ENCODE measurements at places on chromosomes 12 and 14.

GRCh38 chr12:3772380-3772779 lies 19.5 kb upstream of the CRACR2A start:
- DNase-seq = no peak

DNA sequence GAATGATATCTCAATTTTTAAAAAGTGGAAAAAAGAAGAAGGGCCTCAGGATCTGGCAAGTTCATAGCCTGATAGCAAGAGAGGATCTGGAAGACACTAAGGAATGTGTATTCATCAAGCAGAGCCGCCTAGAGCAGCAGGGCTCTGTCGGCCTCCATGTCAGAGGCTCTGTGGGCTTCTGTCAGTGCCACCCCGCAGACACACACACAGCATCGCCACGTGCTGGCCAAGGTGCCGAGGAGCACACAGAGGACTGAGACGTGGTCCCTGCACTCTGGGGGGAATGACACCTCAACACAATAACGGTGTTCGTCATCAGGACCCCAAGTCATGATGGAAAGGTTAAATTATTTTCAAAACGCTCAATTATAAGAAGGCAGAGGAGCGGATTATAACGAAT lies 21.3 kb upstream of the PRMT8 start:
- DNase-seq = no peak

- no peak for DNase-seq
Measured at GRCh38 chr12:104727726-104728465, 230.2 kb downstream of the SLC41A2 start.

GRCh38 chr12:60847281-60847680 lies 1251.5 kb downstream of the SLC16A7 start:
- no peak for DNase-seq

- peak; percentile 57 for DNase-seq
Measured at GRCh38 chr12:53223389-53224060, 8.5 kb downstream of the RARG start.

DNA sequence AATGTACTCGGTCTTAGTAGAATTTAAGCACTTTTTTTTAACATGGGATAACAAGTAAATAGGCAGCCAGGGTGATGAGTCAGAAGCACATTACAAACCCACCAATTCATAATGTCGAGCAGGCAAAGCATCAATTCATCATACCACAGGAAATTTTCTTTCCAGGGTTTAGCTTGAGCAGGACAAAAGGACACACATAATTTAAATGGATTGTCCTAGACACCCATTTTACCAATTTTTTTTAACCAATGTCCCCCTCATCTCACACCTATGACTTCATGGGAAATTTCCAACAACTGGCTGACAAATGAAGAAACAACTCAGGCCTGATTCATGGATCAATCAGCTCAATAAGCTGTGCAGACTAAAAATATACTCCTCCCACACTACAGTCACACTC lies 58.8 kb upstream of the FOXG1 start:
- no peak for DNase-seq

DNA sequence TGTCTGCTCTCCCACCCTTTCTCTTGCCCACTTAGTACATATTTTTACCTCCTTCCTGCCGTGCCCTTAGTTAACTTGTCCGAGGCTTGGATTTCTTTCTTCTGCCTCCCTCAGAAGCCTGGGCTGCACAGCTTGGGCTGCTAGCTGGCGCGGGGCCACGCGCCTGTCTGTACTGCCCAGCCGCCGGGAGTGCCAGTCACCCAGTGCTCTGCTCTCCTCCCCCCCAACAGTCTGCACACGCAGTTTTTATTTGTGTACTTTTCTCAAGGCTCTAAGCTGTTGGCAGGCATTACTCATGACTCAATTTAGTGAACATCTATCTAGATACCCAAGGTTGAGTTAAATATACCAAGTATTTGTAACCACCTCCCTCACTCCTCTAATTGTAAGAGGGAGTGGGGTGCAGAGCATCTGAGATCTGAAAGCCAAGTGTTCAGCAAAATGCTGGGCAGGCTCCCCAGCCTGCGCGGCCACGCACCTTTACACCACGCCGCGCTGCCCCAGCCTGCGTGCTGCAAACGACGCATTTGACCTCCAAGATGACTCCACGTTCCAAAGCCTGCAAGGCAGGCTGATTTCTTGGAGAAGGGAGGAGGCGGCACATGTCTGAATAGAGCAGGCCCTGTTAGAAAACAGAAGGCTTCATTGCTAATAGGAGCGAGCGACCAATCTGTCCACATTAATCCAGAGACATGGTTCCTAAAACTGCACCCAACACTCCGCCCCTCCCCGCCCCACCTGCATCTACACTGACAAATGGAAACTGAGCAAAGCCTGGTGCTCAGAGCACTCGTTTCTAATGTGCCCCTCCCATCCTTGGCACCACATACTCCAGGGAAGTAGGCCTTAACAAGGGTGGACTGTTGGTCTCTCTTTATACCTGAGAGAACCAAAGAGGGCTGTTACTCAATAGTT lies 18.2 kb upstream of the CACNA2D4 start:
- DNase-seq = peak; percentile 9
